ENCODE measurements at places on chromosomes 4 and X.

GRCh38 chr4:3062471-3062870 lies 11.9 kb downstream of the HTT-AS start:
- no peak for DNase-seq

DNA sequence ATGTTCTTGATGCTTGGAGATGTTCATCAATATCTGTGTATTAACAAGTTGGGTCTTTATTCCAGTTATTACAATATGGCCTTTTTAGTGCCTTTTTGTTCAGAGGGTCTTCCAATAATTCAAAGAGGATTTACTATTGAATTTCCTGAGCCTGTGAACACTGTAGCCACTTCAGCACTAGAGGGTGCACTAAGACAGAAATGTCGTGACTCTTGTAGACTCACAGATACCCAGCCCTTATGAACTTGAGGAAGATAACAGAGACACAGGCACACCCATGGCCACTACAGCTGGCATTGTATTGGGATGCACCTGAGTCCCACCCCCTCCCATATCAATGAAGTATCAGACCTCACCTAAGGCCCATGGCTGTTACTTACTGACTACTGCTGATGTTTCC lies 54.4 kb upstream of the ACTRT1 start:
- no peak for DNase-seq

DNA sequence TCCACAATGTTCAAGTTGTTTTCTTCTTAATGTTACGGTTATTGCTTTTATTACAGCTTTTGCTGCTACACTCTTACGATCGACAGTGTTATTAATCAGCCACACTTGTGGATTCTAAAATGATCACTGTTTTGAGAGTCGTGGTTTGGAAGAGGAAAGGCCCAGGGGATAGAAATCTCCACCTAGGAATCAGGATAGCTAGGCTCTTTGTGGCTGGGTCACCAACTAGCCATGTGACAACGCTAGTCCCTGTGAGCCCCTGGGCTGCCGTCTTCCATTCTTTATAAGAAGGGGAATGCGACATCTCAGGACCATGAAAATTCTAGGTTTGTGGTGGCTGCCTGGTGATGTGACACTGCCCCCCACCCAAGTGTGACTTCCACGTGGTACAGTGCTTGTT lies 380 bp downstream of the SLC34A2 start:
- no peak for DNase-seq

GRCh38 chr4:153937289-153937688 lies 148.4 kb upstream of the SFRP2 start:
- DNase-seq: no peak
